Stomach (tissue), 19 donors: ENCODE measurements at places on chromosomes 5 and 9. TPM values are rescaled to one million over a fixed set of nuclear protein-coding genes. Genes with fewer than 3 reads are reported as not detected.

- no peak for DNase-seq
- no peaks in the 10 kb centered on the region for H3K27me3 ChIP-seq
Observed at GRCh38 chr9:12790001-12790400, 15.2 kb downstream of the LURAP1L start.

TAF1L gene
- not detected for total RNA-seq

PAXX gene
- 93.6 TPM for total RNA-seq

DNA sequence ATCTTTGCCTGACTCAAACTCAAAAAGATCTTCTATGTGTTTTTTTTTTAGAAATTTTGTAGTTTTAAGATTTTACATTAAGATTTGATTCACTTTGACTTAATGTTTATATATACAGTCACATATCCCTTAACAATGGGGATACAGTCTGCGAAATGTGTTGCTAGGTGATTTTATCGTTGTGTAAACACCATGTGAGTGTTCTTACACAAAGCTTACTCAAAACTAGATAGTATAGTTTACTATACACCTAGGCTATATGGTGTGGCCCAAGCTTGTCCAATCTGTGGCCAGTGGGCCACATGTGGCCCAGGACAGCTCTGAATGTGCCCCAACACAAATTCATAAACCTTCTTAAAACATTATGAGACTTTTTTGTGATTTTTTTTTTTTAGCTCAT, 131.9 kb downstream of the CWC27 start:
- no peaks in the 10 kb centered on the region for H3K27me3 ChIP-seq
- H3K4me3 ChIP-seq: no peak overlapping the region
- H3K4me1 ChIP-seq: no peaks in the 10 kb centered on the region
- DNase-seq: peak; percentile 80

GRCh38 chr9:97514531-97514930, 13.1 kb downstream of the TMOD1 start:
- H3K36me3 ChIP-seq: no peaks in the 10 kb centered on the region
- H3K27ac ChIP-seq: no peak overlapping the region
- H3K4me1 ChIP-seq: peaks cover 21% of the 10 kb centered on the region
- DNase-seq: no peak

DNA sequence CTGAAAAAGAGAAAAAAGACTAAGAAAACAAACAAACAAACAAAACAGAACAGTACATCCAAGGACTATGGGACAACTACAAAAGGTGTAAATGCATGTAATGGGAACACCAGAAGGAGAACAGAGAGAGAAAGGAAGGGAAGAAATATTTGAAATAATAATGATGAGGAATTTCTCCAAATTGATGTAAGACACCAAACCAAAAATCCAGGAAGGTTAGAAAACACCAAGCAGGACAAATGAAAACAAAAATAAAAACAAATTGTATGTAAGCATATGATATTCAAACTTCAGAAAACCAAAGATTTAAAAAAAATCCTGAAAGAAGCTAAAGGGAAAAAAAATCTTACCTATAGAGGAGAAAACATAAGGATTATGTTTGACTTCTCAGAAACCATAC, 125.9 kb upstream of the ACTBL2 start:
- no peaks in the 10 kb centered on the region for H3K27me3 ChIP-seq
- no peaks in the 10 kb centered on the region for H3K36me3 ChIP-seq
- H3K27ac ChIP-seq: no peak overlapping the region
- no peak for DNase-seq

- H3K4me1 ChIP-seq: no peaks in the 10 kb centered on the region
- no peak for DNase-seq
- no peaks in the 10 kb centered on the region for H3K36me3 ChIP-seq
- no peak overlapping the region for H3K4me3 ChIP-seq
- no peak overlapping the region for H3K27ac ChIP-seq
- H3K27me3 ChIP-seq: no peaks in the 10 kb centered on the region
Observed at GRCh38 chr5:39638813-39639212, 214.0 kb upstream of the DAB2 start.

DNA sequence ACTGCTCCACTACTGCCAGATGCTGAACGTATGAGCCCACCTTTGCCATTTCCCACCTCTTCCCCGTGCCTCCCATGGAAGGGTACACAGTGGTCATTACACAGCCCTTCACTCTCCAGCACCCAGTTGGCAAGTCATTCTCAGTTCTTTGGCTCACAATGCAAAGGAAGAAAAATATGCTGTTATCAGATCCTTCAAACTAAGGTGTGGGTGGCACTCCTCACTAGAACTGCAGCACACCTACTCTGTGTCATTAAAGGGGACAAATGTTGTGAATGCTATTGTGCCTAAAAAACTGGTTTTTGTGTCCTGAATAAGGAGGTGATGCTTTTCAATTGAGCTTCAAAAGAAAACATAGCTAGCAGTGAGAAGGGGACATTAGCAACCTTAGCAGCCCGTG, 183.1 kb upstream of the SNX2 start:
- no peak overlapping the region for H3K27ac ChIP-seq
- no peak overlapping the region for H3K4me3 ChIP-seq
- H3K27me3 ChIP-seq: no peaks in the 10 kb centered on the region
- H3K36me3 ChIP-seq: no peaks in the 10 kb centered on the region
- no peaks in the 10 kb centered on the region for H3K4me1 ChIP-seq

GRCh38 chr9:95981761-95982390, 106.4 kb downstream of the ERCC6L2 start:
- H3K27ac ChIP-seq: no peak overlapping the region
- no peaks in the 10 kb centered on the region for H3K36me3 ChIP-seq
- no peak overlapping the region for H3K4me3 ChIP-seq
- peak; percentile 30 for DNase-seq
- H3K27me3 ChIP-seq: no peaks in the 10 kb centered on the region

GRCh38 chr5:111132731-111133435, 40.7 kb downstream of the WDR36 start:
- DNase-seq: no peak
- H3K36me3 ChIP-seq: peaks cover 8% of the 10 kb centered on the region
- no peak overlapping the region for H3K27ac ChIP-seq
- no peak overlapping the region for H3K4me3 ChIP-seq
- no peaks in the 10 kb centered on the region for H3K27me3 ChIP-seq

DNA sequence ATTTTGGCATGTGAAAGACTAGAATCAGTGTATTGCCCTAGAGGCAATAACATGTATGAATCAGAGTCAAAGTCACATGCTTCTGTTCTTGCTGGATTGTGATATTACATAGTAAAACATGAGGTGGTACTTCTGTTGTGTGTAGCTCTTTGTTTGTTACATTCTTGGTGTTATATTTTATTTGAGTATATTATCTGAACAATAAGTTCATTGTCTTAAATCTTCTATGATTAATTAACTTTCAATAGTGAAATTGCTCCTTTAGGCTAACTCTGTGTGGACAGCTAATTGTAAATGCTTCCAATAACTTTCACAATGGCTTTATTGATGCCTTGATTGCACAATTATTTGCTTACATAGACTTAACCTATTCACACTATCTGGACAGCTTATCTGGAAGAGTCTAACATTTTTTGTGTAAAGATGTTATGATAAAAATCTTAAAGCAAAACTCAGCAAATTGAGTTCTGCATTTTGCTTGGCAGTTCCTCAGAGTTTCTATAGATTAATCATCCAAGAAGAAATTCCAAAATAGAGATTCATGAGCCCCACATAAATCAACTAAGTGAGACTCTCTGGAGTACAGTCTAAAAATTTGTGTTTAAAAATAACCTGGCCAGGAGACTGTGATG, 239.6 kb upstream of the TUSC1 start:
- H3K4me3 ChIP-seq: no peak overlapping the region
- no peaks in the 10 kb centered on the region for H3K27me3 ChIP-seq
- H3K36me3 ChIP-seq: no peaks in the 10 kb centered on the region
- H3K4me1 ChIP-seq: no peaks in the 10 kb centered on the region

DNA sequence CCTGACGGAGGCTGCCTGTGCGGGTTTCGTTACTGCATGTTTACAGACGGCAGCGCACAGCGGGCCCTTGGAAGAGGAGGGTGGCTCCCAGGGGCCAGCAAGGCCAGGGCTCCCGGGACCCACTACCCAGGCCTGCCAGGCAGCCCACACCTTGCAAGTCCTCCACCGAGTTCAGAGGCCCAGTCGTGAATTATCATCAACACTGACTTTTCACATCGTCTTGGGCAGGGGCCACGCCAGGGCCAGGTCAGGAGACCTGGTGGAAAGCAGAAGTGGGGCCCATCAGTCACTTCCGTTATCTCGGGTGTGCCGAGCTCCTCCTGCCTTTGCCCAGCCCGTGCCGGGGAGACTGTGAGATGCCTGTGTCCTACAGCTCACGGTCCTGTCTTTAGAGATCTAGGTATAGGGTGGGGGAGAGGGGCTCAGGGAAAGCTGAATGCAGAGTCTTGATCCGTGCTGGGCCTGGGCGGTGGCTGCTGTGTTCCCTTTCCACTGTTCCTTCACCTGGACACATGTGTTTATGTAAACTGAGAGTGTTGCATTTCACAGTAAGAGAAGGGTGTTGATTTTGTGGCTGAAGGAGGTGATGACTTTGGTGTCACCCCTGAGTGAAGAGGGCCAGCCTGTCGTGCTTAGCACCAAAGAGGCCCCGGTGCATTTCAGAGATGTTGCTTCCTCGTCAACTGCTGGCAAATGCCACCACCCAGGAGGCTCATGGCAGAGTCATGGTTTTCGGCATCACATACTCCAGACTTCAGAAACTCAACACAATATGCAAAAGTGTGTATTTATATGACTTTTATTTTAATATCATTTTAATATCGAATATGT, 175.2 kb downstream of the GAPVD1 start:
- H3K27me3 ChIP-seq: no peaks in the 10 kb centered on the region
- H3K4me1 ChIP-seq: no peaks in the 10 kb centered on the region
- no peak overlapping the region for H3K27ac ChIP-seq
- H3K4me3 ChIP-seq: no peak overlapping the region
- peaks cover 13% of the 10 kb centered on the region for H3K36me3 ChIP-seq

SYNPO gene
- total RNA-seq: 20.1 TPM

GRCh38 chr9:75739884-75740611, 150.4 kb upstream of the PCSK5 start:
- H3K4me3 ChIP-seq: no peak overlapping the region
- H3K27ac ChIP-seq: no peak overlapping the region
- no peaks in the 10 kb centered on the region for H3K4me1 ChIP-seq
- H3K36me3 ChIP-seq: no peaks in the 10 kb centered on the region
- no peak for DNase-seq
- H3K27me3 ChIP-seq: no peaks in the 10 kb centered on the region

- DNase-seq: no peak
- no peak overlapping the region for H3K27ac ChIP-seq
- H3K4me3 ChIP-seq: no peak overlapping the region
- no peaks in the 10 kb centered on the region for H3K36me3 ChIP-seq
- no peaks in the 10 kb centered on the region for H3K27me3 ChIP-seq
Observed at GRCh38 chr5:143179126-143179740, 224.3 kb downstream of the NR3C1 start.

GLRA1 gene
- not detected for total RNA-seq

DNA sequence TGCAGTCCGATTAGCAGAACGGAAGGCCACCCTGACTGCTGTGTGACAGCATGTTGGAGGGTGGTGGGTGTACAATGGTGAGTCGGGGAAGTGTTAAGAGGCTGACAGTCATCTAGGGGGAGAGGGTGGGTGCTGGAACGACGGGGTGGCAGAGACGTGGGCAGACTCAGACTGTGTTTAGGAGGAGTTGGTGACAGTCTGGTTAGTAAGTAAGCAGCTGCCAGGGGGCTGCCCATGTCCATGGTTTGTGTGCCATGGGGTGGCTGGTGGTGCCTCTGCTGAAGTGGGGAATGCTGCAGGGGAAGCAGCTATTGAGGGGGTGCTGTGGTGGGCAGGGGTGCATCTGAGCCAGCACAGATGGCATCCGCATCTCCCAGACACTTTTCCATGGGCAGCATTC, 51.3 kb upstream of the BOD1 start:
- DNase-seq: no peak
- H3K27me3 ChIP-seq: no peaks in the 10 kb centered on the region
- no peak overlapping the region for H3K27ac ChIP-seq

CYFIP2 gene
- 162 TPM for total RNA-seq

DMRT3 gene
- total RNA-seq: not detected

- no peak overlapping the region for H3K27ac ChIP-seq
- peak; percentile 54 for DNase-seq
- no peaks in the 10 kb centered on the region for H3K36me3 ChIP-seq
- H3K27me3 ChIP-seq: no peaks in the 10 kb centered on the region
Observed at GRCh38 chr5:176781054-176781375, 29.3 kb upstream of the UNC5A start.

CDH6 gene
- 2.3 TPM for total RNA-seq

- H3K36me3 ChIP-seq: no peaks in the 10 kb centered on the region
- peaks cover 22% of the 10 kb centered on the region for H3K4me1 ChIP-seq
- H3K4me3 ChIP-seq: no peak overlapping the region
Observed at GRCh38 chr9:133160742-133161546, 2.8 kb downstream of the GBGT1 start.

MYOT gene
- total RNA-seq: not detected

DNA sequence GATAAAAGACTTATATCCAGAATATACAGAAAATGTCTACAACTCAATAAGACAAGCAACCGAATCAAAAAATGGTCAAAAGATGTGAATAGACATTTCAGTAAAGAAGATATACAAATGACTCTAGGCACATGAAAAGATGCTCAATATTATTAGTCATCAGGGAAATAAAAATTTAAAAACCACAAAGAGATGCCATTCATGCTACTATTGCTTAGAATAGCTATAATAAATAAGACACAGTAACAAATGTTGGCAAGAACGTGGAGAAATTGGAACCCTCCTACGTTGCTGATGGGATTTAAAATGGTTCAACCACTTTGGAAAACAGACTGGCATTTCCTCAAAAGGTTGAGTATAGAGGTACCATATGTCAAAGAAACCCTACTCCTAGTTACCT, 39.8 kb downstream of the POLK start:
- no peaks in the 10 kb centered on the region for H3K4me1 ChIP-seq
- H3K4me3 ChIP-seq: no peak overlapping the region
- DNase-seq: no peak
- peaks cover 44% of the 10 kb centered on the region for H3K36me3 ChIP-seq

MSX2 gene
- total RNA-seq: 4.0 TPM

GRCh38 chr9:86669422-86669821, 277.9 kb downstream of the GAS1 start:
- H3K36me3 ChIP-seq: no peaks in the 10 kb centered on the region
- H3K4me1 ChIP-seq: no peaks in the 10 kb centered on the region
- no peaks in the 10 kb centered on the region for H3K27me3 ChIP-seq
- H3K4me3 ChIP-seq: no peak overlapping the region
- no peak overlapping the region for H3K27ac ChIP-seq

DNA sequence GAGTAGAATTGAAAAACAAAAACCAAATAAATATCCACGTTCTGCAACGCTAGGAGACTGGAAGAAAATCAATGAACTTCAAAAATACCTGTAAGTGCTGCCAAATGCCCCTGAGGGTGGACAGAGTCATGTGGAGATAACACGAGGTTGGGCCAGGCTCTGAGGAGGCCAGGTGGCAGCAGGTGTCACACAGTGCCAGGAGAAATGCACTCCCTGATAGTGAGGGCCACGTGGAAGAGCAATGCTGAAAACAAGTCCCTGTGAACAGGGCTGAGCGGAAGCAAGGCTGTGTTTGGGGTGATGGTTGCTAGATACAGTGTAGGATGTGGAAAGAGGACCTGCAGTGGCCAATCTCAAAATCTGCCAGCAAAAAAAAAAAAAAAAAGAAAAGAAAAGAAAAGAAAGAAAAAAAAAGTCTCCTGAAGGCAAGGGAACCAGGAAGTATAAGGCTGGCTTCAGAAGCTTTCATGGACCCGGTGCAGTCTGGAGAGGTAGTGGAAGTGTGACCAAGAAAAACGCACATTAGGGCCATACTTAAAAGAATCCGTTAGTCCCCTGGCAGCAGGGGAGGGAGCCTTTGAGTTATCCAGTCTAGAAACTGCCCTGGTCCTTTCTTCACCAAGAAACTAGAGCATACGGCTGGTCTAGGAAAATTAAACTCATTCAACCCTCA, 16.8 kb downstream of the C1QTNF3 start:
- H3K27ac ChIP-seq: peak overlapping the region; percentile 60
- peaks cover 8% of the 10 kb centered on the region for H3K36me3 ChIP-seq
- DNase-seq: no peak
- no peak overlapping the region for H3K4me3 ChIP-seq
- no peaks in the 10 kb centered on the region for H3K27me3 ChIP-seq

B4GALT1 gene
- 25.0 TPM for total RNA-seq

PCDHA12 gene
- not detected for total RNA-seq
